ENCODE measurements at places on chromosomes 2 and 18.

- no peak for DNase-seq
Measured at GRCh38 chr2:174771136-174771535, 6.9 kb upstream of the CHRNA1 start.

GRCh38 chr2:56287508-56287907 is 103.7 kb downstream of the CCDC85A start:
- DNase-seq, result no peak

DNA sequence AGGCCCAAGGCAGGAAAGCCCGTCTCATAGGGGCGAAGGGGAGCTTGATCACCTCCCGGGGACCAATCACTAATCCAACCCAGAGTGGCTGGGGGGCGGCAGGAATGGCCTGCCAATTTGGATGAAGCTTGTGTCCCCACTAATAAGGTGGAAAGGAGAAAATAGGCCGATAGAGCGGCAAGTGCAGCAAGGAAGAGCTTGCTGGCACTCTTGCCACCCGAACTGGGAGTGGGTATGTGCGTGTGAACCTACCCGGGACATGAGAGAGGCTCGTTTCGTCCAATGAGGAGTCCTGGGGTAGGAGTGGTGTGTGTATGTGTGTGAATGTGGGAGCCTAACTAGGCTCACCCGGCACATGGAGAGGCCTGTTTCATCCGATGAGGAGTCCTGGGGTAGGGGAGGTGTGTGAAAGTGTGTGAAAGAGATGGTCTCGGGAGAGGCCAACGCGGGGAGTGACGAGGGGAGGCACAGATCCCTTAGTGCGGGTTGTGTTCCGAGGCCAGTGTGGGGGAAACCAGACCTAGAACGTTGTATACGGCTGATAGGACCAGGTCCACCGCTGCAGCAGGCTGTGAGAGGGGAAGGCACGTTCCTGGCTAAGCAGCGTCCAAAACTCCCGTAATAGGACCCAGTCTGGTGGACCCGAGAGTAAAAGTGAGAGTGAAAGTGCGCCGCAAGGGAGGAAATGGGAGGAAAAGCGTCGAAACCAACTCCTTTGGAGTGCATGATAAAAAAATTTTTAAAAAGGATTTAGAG is 47.1 kb upstream of the SELENOI start:
- no peak for DNase-seq

DNA sequence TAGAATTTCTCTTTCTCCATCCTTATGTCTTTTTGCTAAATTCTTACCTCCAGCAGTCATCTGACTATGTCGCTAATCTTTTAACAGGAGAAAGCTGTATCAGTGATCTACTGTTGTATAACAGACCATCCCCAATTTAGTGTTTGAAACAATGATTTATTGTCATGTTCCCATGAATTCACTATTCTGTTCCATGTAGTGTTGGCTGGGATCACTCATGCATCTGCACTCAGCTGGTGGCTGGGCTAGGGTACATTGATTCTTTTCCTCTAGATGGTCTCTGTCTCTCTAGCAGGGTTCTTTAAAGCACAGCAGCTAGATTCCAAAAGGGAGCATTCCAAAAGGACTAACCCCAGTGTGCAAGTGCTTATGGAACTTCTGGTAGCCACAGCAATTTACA is 184.2 kb upstream of the FANCL start:
- DNase-seq, result no peak

DNA sequence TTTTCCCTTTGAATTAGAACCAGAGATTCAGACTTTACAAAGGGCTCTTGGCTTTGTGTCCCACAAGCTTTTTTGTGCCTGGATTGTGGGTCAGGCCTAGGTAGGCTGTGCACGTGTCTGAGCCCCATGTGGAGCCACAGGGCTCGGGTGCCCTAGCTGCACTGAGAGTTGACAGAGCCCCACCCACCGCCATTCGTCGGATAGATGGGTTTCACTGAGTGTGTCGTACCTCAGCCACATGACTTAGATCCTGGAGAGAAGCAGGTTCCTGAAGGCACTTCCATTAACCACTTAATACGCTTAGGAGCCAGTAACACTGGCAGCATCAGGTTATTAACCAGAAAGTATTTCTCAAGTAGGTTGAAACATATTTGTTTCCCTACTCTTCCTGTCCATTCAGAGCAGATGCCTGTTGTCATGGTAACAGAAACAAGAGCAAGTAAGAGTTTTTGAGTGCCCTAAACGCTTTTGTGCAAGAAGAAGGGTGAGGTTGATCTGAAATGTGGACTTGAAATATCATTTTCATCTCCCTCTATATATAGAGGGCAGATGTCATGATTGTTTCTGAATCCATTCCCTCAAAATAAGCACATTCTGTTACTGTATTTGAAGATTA is 30.0 kb downstream of the ADCYAP1 start:
- no peak for DNase-seq

DNA sequence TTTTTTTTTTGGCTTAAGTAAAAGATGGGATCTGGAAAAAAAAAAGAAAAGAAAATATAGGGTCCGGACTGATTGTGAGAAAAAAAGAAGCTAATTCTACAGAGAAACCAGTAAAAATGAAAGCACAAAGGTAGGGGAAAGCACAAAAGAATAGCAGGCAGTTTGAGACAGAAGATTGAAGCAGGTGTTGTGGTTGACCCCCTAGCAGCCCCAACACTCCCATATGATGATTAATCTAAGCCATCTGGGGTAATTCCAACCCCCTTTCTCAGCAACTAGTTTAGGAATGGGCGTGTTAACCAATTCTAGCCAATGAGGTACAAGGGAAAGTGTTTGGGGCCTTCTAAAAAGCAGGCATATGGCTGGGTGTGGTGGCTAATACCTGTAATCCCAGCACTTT is 77.0 kb downstream of the MBD2 start:
- peak; percentile 30 for DNase-seq

All from MM.1S (cell line).